Stimulated activated CD4-positive, alpha-beta T cell treated with anti-CD3 and anti-CD28 coated beads, Interleukin-4, amount 100 ng/mL, for 4 hours (primary cell): ENCODE measurements at places on chromosomes 11 and 22.

GRCh38 chr11:66326261-66327111 is 9.6 kb upstream of the CD248 start:
- no peak for DNase-seq

- DNase-seq: no peak
Observed at GRCh38 chr22:38067761-38068360, 10.7 kb downstream of the PICK1 start.

GRCh38 chr22:23752090-23752691 is 1.3 kb upstream of the ZNF70 start:
- DNase-seq: no peak

DNA sequence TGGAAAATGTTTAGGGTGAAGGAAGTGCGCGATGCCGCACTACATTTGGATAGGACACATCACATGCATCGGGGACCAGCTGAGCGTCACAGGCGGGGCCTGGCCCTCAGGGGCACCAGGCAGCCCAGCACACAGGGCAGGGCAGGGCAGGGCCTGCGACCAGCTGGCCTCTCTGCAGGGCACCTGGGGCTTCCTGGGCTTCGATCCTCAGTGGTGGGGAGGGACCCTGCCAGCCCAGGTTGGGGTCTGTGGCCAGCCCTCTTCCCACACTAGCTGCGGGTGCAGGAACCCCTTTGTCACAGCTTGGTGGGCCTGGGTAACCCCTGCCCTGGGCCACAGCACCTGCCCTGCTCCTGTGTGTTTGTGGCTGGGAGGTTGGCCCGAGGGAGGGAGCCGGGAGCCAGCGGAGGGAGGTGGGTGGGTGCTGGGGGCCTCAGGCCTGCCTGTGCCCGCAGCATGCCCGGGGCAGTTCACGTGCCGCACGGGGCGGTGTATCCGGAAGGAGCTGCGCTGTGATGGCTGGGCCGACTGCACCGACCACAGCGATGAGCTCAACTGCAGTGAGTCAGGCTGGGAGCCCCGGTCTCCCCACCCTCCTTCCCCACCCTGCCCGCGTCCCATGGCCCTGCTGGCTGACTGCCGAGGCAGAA is 37.9 kb downstream of the ST14 start:
- no peak for DNase-seq

DNA sequence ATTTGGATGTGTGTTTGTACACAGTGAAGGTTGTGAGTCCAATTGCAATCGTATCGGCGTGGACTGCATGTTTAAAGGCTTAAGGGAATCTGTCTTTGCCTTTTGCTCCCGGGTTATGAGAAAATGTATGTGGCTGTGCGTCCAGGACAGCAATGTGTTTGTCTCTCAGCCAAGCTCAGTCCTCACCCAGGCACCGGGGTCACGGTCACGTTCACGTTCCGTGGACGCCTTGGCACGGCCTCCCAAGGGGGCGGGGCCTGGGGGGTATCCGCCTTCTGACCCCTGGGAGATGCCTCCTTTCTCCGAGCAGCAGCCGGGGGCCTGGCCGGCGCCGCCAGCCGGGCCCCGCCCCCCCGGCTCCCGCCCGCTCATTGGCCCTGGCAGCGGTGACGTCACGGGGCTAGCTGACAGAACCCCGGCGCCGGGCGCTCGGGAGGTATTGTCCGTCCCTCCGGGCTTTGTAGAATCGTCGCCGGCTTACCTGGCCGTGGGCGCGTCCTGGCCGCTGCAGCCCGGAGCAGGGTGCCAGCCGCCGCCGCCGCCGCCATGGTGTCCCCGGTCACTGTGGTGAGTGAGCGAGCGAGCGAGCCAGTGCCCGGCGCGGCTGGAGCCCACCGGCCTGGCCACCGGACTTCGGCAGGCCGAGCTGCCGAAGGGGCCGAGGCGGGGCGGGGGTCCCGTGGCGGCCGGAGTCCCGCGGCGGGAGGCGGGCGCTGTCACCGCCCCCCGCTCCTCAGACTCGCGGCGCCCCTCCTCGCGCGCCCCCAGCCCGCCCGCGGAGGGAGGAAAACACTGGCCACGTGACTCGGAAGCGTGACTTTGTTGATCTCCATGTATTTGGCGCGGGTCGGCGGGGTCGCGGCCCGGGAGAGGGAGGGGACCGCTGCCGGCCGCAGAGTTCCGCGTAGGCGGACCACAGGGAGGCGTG is at the start of gene TMEM86A:
TSS of gene TMEM86A (plus strand) at position 439 of the 928 bp plus-strand sequence. CDS start at position 547, 108 bp downstream.
- peak; percentile 90 for DNase-seq

- no peak for DNase-seq
Observed at GRCh38 chr11:61278001-61278470, 17.1 kb downstream of the VWCE start.

GRCh38 chr11:100640071-100640470 is 47.0 kb upstream of the ARHGAP42 start:
- DNase-seq: no peak

DNA sequence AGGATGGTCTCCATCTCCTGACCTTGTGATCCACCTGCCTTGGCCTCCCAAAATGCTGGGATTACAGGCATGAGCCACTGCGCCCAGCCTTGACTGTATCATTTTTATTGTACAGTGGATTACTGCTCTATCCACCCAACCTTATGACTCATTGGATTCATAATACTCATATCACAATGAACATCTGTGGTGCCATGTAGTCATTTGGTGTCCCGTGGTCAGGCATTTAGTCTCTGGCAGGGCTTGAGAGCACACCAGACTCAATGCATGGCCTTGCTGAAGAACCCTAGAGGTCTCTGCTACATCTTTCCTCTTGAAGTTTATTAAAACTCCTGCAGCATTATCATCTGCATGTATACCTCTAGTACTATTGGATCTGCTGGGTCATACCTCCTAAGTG is 98.0 kb upstream of the LDLRAD3 start:
- no peak for DNase-seq

- no peak for DNase-seq
Observed at GRCh38 chr11:131027491-131027890, 111.2 kb upstream of the SNX19 start.

DNA sequence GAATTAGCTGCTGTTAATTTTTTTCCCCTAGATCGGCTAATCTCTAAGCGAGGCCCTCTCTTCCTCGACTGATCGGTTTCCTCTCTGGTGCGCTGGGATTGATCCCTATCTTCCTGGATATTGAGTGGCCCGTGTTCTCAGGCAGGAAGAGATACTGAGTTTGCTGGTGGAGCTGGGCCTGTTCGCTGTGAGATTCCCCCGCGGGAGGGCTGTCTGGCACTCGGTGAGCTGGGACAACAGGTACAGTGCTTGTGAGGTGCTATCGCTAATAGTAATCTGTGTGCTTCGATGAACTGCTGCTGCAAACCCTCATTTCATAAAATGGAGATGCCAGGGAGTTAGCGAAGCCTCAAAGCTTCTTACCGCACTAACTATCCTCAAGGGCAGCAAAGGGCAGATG is 310.3 kb downstream of the NXPE2 start:
- no peak for DNase-seq

GRCh38 chr22:17860220-17860965 is 86.1 kb upstream of the BID start:
- no peak for DNase-seq

GRCh38 chr22:50700387-50701075 is 27.9 kb downstream of the SHANK3 start:
- no peak for DNase-seq
